ENCODE measurements at places on chromosomes 6 and 20. TPM values are rescaled to one million over a fixed set of nuclear protein-coding genes. Genes with fewer than 3 reads are reported as not detected.

The MCM8 gene
- 5.1 TPM for total RNA-seq

The RHAG gene
- total RNA-seq, result not detected

GRCh38 chr20:33826270-33826897 lies 15.2 kb downstream of the CHMP4B start:
- DNase-seq, result no peak
- no peak overlapping the region for H3K4me3 ChIP-seq
- no peaks in the 10 kb centered on the region for H3K27me3 ChIP-seq
- peaks cover 14% of the 10 kb centered on the region for H3K36me3 ChIP-seq

The ADGRG6 gene
- 29.6 TPM for total RNA-seq

DNA sequence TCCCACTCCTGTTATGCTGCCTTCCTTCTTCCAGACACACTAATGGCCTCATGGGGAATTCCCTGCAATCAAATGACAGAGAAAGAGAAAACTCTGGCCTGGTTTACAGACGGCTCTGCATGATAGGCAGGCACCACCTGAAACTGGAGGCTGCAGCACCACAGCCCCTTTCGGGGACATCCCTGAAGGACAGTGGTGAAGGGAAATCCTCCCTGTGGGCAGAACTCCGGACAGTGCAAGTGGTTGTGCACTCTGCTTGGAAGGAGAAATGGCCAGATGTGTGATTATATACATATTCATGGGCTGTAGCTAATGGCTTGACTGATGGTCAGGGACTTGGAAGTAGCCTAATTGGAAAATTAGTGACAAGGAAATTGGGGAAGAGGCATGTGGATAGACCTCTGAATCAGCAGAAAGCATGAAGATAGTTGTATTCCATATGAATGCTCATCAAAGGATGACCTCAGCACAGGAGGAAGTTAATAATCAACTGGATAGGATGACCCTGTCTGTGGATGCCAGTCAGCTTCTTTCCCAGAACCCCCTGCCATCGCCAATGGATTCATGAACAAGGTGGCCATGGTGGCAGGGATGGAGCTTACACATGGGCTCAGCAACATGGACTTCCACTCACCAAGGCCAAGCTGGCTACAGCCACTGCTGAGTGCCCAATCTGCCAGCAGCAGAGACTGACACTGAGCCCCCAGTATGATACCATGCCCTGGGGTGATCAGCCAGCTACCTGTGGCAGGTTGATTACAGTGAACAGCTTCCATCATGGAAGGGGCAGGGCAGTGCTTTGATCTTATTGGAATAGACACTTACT lies 44.5 kb upstream of the VSX1 start:
- H3K27ac ChIP-seq, result no peak overlapping the region
- no peaks in the 10 kb centered on the region for H3K27me3 ChIP-seq
- no peak overlapping the region for H3K4me3 ChIP-seq
- H3K36me3 ChIP-seq, result no peaks in the 10 kb centered on the region

The ENPP5 gene
- total RNA-seq, result 1.4 TPM

GRCh38 chr6:134199848-134200606 lies 117.9 kb downstream of the SGK1 start:
- DNase-seq, result no peak
- H3K27ac ChIP-seq, result peak overlapping the region; percentile 30
- H3K27me3 ChIP-seq, result no peaks in the 10 kb centered on the region
- H3K36me3 ChIP-seq, result no peaks in the 10 kb centered on the region

DNA sequence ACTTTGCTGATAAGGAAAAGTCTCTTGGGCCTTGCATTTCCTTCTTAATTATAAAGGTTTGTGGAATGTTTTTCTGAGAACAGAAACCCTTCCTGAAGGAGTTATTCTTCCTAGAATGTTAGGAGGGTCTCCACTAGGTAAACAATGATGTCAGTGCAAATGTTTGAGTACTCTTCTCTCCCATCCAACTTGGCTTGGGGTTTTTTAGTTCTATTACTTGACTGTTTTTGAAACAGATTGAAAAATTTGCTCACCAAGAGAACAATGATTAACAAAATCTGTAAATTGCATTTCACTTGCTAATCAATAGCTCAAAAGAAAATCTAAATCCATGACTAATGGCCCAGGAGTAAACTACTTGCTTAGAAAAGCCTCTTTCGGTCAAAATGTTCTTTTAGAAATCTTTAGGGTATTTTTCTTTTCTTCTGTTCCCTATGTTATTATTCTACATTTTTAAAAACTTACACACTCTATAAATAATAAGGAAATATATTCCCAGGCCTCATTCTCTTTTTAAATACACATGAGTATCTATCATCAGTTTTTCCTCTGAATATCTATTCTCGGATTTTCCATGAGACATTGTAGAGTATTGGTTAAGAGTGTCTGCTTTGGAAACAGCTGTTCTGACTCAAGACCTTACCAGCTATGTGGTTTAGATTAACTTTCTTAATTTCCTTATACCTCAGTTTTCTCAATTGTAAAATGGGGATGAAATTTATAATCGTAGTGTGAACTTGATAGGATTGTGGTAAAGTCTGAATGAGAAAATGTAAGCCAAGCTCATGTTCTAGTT lies 234.2 kb upstream of the CITED2 start:
- no peaks in the 10 kb centered on the region for H3K36me3 ChIP-seq
- H3K27me3 ChIP-seq, result no peaks in the 10 kb centered on the region
- H3K4me1 ChIP-seq, result no peaks in the 10 kb centered on the region
- H3K4me3 ChIP-seq, result no peak overlapping the region
- H3K27ac ChIP-seq, result no peak overlapping the region

The ANGPT4 gene
- total RNA-seq, result 0.38 TPM

DNA sequence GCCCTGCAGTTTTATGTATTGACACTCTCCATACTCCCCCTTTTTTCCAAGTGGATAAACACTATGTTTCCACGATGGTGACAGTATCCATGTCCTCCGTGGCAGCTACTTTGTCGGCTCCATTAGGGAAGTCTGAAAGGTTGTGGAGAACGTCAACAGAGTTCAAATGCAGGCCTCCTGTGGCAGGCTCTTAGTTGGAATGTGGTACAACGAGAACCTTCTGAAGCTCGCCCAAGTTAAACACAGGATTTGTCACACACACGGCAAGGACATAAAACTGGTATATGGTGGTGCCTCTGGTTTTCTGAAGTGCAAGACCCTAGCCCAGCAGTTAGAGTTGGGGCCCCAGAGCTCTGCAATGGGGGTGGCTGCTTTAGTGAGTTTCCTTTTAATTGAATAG lies 187.0 kb upstream of the TAB2 start:
- H3K36me3 ChIP-seq, result no peaks in the 10 kb centered on the region
- peak overlapping the region; percentile 72 for H3K27ac ChIP-seq
- H3K27me3 ChIP-seq, result no peaks in the 10 kb centered on the region
- no peak for DNase-seq
- H3K4me3 ChIP-seq, result no peak overlapping the region

The ZKSCAN3 gene
- 1.8 TPM for total RNA-seq

DNA sequence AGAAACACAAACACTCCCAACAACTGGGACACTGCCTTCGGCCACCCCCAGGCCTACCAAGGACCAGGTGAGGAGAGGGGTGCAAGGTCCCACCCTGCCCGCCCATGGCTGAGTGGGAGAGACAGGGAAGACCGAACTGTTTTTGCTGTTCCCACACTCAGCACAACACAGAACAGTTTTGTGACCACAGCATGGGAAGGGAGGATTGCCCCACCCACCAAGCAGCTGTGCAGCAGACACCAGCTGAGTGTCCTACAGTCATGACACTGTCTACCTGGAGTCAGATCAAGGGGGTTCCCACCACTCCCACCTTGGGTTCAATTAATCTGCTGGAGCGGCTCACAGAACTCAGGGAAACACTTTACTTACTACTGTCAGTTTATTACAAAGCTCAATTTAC lies 73.9 kb downstream of the SNX9 start:
- H3K27me3 ChIP-seq, result no peaks in the 10 kb centered on the region
- H3K4me3 ChIP-seq, result no peak overlapping the region
- no peaks in the 10 kb centered on the region for H3K4me1 ChIP-seq
- H3K27ac ChIP-seq, result no peak overlapping the region
- H3K36me3 ChIP-seq, result peaks cover 5% of the 10 kb centered on the region
- no peak for DNase-seq

DNA sequence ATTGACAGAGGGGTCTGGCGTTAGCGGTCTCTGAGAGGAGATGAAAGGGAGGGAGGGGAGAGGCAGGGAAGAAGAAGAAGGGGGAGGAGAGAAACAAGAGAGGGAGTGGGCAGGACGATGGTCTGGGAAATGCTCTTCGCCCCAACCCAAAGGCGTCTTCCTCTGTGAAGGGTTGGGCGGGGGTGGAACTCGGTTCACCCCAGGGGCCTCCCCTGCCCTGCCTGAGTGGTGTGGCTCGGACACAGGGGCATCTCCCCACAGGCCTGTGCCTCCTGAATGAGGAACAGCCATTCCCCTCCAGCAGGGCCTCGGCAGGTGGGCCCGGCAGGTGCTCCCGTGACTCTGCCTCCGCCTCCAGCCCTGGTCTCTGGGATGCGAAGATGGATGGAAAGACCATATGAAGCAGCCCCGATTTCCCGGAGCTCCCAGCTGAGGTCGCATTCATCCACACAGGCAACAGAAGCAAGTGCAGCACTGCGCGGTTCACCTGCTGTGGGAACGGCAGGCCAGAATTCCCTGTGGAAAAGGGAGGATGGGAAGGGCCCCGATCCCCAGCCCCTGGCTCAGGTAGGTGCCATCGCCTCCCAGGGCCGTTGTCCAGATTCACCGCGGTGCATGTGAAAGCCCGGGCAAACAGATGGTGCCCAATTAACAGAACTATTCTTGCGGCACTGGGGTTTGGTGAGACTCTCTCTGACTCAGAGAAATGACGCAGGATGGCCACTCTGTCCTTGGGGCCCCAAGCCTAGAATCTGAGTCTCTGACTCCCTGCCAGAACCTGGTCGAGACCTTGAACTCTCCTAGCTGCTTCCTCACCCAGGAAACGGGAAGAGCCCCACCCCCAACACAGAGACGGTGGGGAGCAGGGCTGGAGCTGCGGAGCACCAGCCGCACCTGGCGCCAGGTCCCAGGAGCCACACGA lies 29.4 kb upstream of the RPS6KA2 start:
- no peaks in the 10 kb centered on the region for H3K4me1 ChIP-seq
- H3K4me3 ChIP-seq, result no peak overlapping the region
- no peak overlapping the region for H3K27ac ChIP-seq
- H3K36me3 ChIP-seq, result no peaks in the 10 kb centered on the region

The PTK6 gene
- 46.8 TPM for total RNA-seq

Data from esophagus squamous epithelium (tissue), 5 donors.